ENCODE measurements at places on chromosomes 7 and 10.

- DNase-seq, result no peak
Observed at GRCh38 chr10:18658271-18659124, 733 bp upstream of the ARL5B start.

GRCh38 chr10:114281461-114281860, 42.4 kb downstream of the VWA2 start:
- DNase-seq, result no peak

DNA sequence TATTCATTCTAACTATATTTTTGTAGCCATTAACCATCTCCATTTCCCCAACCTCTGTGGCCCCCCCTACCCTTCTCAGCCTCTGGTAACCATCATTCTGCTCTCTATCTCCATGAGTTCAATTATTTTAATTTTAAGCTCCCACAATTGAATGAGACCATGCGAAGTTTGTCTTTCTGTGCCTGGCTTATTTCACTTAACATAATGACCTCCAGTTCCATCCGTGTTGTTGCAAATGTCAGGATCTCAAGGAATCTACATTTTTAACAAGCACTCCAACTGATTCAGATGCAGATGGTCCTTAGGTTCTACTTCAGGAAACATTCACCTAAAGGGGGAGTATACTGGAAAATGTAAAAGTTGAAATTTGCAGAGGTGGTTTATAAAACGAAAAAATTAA, 60.2 kb upstream of the PTPN12 start:
- no peak for DNase-seq

GRCh38 chr7:100490483-100491191, 6.9 kb downstream of the NYAP1 start:
- no peak for DNase-seq

- no peak for DNase-seq
Observed at GRCh38 chr7:132915647-132916046, 166.2 kb downstream of the CHCHD3 start.

DNA sequence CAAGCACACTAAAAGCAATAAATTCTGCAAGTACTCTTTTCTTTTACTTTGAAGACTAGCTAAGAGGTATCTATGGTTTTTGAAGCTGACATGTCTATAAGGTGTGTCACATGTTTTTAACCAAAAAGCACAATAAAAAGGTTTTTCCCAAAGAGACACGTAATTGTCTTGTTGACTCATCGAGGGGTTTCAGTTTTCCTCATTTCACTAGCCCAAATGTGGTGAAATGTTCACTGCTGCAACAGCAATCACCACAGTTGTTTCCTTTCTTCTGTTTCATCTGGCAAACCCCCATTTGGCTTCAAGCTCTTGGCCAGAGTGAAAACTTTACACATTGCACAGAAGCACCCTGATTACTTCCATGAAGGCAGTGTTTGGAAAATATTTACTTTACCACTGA, 3.8 kb upstream of the HOXA4 start:
- DNase-seq, result no peak

GRCh38 chr10:60706146-60706545, 72.1 kb upstream of the CDK1 start:
- no peak for DNase-seq

- DNase-seq, result no peak
Observed at GRCh38 chr10:48464871-48465736, 139.8 kb downstream of the ARHGAP22 start.

DNA sequence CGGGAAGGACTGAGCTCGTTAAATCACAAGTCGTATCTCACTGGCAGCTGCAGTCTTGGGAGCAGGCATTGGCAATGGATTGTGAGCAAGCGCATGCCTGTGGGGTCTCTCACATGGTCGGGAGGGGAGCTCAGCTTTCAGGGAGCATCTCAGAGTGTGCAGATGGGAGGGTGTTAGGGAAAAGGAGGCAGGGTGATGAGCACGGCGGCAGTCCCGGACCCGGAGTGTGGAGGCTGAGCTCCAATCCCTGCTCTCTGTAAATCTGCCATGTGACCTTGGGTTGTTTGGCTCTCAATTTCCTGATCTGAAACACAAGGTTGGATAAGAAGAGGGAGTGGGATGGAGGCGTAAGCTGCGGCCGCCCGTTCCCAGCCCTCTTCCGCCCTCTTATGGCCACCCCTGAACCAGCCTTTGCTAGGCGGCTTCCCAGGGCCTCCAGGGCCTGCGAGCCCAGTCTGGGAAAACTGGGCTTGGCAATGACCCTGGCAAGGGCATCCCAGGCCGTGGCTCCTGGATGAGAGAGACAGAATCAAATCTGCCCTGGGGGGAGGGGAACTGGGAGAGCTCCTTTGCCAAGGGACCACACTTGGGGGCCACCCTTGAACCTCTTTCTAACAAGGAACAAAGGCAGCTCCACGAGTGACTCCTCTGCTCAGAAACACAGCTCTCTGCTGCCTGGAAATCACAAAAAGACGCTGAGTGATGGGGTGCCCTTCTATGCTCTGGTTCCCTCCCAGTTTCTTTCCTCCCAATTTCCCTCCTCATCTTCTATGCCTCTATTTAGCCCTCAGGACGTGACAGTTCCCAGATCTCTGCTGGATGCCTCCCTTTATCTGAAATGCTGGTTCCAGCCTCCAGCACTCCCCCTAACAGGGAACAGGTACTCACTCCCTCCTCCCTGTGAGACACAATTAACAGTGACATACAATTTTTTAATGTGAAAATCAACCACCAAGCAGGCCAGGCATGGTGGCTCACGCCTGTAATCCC, 41.7 kb upstream of the LOXL4 start:
- no peak for DNase-seq
